IMR-90 (cell line): ENCODE measurements at places on chromosomes 7 and 10.

- DNase-seq = peak; percentile 40
Observed at GRCh38 chr7:7969306-7970236, 975 bp downstream of the GLCCI1 start.

- DNase-seq = no peak
Observed at GRCh38 chr10:78802431-78802830, 266.3 kb upstream of the ZMIZ1 start.

DNA sequence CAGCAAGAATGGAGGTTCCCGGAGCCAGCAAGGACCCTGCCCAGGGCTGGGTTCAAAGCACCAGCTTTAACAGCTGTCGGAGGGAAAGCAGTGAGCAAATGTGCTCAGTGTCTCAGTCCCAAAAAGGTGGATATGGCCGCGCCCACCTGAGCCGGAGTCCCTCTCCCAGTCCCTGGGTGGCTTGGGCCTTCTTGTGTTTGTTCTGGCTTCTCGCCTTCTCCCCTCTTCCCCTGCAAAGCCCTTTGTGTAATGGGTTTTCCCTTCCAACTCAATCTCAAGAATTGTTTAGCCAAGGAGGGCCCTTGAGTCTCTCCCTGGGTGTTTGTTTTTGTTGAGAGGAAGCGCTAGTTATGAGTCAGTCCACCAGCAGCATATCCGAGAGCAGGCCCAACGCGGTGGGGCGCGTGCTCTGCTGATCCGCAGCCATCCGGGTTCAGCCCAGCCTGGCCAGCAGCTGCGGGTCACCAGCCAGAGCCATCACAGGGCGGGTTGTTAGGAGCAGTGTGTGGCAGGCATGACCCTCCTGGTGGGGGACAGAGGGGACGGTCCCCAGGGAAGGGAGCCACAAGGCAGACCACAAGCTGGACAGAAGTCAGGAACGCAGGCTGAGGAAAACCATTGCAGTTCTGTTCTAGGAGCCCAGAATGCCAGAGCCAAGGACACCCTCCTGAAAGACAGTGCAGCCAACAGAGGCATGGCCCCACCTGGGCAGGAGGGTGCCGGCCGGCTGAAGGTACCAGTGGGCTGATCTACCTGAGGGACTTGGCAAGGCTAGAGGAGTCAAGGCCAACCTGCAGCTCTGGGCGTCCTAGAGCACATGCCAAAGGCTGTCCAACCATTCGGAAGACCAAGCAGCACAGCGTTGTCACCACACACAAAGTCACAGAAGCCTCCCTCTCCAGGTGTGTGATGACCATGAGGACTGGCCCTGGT lies 21.3 kb downstream of the CALML3 start:
- peak; percentile 97 for DNase-seq

DNA sequence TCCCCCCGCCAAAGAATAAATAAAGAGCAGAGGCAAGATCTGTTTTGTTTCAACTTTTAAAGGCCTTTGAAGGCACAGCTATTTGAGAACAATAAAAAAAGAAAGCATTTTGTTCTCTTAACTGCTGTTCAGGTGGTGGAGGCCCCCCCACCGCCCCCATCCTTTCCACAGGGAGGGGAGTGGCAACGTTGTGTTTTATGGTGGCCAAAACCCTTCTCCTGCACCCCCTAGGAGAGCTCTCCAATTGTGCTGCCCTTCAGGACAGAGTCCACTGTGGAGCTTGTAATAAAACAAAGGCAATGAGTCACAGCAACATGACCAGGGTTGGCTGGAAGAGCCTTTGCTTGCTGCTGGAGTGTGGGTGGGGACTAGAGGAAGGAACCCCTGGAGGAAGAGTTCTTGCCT lies 987.9 kb downstream of the KCNMA1 start:
- peak; percentile 62 for DNase-seq

DNA sequence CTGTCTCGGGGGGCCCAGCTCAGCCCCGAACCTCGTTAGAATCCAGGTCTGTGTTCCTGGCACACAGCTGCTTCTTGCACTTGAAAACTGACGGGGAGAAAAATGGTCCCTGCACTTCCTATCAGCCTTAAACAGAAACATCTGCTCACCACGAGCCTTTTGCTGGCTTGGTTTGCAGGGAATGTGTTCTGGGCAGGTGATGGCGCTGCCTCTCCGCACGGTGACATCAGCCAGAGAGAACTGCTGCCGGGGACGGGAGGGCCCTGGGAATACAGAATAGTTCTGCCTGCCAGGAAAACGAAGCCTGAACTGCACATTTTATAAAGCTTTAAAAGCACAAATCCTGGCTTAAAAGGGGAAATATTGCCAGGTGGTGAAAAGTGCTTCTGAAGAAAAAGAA lies 622.5 kb downstream of the TYW1 start:
- DNase-seq = no peak

DNA sequence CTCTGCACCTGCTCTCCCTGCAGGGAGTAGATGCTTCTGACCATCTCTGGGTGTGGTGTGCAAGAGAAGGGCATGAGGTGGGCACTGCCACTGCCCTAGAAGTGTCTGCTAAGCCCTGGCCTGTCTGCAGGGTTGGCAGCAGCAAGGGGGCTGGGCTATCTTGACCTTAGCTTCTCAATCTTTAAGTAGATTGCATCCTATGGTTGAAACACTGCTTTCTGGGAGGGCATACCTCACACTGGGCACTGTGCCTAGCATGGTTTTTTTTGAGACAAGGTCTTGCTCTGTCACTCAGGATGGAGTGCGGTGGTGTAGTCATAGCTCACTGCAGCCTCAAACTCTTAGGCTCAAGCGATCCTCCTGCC lies 54.9 kb downstream of the CLIP2 start:
- DNase-seq = peak; percentile 47

- DNase-seq = peak; percentile 0
Observed at GRCh38 chr10:5165738-5166137, 19.2 kb downstream of the AKR1C8 start.

DNA sequence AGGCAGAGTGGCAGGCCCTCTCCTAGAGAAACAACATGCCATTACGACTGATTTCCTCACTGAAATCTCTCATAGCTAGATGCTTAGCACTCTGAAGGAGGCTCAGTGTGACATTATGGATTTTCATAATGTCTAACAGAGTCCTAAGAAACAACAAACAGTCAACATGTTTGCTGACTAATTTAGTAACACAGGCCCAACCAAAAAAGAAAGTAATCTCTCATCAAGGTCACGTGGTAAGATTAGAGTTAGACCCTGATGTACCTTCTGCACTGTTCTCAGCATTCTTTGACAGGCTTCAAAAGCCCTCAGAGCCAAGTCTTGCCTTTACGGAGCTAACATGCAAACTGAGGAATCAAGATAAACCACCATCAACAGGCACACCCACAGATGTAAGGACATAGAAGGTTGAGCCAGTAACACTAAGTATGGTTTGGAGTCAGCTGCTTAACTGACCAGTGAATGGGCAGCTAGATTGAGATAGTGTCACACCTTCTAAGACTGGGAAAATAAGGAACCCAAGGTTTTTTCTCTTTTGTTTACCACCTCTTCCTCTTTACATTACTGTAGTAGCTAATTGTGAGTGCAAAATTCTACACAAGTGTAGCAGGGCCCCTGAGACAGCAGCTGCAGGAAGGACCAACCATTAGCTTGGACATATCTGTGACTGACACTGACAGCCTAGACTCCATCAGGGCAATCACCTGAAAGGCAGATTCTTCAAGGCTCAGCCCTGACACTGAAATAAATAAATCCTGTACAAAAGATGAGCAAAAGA lies 15.3 kb upstream of the KCNIP2 start:
- no peak for DNase-seq
